ENCODE measurements at places on chromosomes 11 and 22.

DNA sequence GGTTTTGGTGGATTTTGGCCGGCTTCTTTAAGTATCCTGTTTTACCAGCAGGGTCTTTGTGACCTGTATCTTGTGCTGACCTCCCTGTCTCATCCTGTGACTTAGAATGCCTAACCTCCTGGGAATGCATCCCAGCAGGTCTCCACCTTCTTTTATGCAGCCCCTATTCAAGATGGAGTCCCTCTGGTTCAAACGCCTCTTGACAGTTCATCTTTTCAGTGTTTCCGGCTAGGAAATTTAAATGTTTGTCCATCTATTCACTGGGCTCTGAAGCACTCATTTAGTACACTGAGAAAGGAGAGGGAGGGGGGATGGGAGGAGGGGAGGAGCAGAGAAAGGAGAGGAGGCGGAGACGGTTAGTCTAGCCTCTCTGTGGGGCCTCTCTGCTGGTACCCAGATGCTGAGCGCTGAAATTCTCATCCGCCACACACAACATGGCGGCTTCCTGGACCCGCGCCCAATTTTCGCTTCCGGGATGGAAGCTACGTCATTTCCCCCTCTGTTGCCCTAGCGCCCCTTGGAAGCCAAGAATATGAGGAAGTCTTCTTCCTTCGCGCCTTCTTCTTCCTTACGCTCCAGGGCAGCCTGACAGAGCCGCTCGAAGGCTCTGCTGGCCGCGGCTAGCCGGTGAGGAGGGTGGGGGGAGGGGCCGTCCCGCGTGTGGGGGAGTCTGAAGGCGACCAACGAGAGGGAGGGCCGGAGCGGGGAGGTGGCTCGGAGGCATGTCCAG, 69.0 kb upstream of the SYT13 start:
- H3K36me3 ChIP-seq = no peaks in the 10 kb centered on the region
- no peaks in the 10 kb centered on the region for H3K4me1 ChIP-seq
- peak; percentile 47 for DNase-seq
- peaks cover 28% of the 10 kb centered on the region for H3K27me3 ChIP-seq
- no peak overlapping the region for H3K4me3 ChIP-seq

GRCh38 chr22:20919718-20920117, 2.5 kb downstream of the CRKL start:
- no peaks in the 10 kb centered on the region for H3K36me3 ChIP-seq
- peaks cover 6% of the 10 kb centered on the region for H3K4me1 ChIP-seq
- H3K27me3 ChIP-seq = no peaks in the 10 kb centered on the region

DNA sequence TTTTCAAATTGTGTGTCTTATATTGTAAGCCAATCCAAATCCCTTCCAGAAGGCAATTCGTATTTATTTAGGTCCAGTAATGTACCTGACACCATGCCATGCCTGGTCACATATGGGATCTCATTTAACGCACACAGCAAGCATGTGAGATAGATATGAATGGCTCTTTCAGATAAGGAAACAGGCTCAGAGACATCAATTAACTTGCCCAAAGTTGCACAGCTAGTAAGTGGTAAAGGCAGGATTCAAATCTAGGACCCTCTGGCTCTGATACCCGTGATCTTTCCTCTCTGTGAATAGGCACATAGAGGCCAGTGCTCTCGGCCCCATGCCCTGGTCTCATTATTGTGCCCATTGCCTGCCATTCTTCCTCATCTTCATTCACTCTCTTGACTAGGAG, 34.3 kb downstream of the KCNJ4 start:
- no peaks in the 10 kb centered on the region for H3K4me1 ChIP-seq
- DNase-seq = no peak

- H3K4me3 ChIP-seq = no peak overlapping the region
- H3K27ac ChIP-seq = no peak overlapping the region
- H3K4me1 ChIP-seq = peaks cover 4% of the 10 kb centered on the region
- H3K36me3 ChIP-seq = peaks cover 8% of the 10 kb centered on the region
- DNase-seq = no peak
These were observed 4.0 kb downstream of the THRSP start for GRCh38 chr11:78067704-78068103.

DNA sequence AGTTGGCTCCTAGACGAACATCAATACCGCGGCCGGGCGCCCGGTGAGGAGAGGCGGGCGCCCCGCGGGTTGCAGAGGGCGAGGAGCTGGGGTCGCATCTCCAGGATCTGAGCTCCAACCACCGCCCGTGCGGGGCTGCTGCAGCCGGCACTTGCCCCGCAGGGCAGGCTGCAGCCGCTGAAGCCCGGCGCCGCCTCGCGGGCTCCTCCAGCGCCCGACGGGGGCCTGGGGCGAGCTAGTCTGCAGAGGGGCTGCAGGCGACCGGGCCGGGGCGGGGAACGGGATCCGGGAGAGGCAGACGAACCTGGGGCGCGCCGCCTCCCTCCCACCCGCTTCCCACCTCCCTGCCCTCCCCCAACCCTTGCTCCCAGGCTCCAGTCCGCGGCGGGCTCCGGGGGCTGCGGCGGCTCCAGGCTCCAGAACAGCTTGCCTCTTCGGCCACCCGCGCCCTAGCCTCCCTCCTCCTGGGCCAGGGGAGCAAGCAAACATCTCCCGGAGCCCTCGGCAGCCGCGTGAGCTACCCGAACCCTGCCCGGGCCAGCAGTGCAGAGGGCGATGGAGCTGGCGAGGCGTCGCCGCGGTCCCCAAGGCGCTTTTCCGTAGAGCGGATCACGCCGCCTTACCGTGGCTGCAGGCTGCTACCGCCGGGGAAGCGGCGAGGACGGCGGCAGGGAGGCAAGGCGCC, 802 bp downstream of the TENM4 start:
- no peak overlapping the region for H3K27ac ChIP-seq
- peak; percentile 8 for DNase-seq
- peaks cover 54% of the 10 kb centered on the region for H3K27me3 ChIP-seq
- H3K4me3 ChIP-seq = no peak overlapping the region

DNA sequence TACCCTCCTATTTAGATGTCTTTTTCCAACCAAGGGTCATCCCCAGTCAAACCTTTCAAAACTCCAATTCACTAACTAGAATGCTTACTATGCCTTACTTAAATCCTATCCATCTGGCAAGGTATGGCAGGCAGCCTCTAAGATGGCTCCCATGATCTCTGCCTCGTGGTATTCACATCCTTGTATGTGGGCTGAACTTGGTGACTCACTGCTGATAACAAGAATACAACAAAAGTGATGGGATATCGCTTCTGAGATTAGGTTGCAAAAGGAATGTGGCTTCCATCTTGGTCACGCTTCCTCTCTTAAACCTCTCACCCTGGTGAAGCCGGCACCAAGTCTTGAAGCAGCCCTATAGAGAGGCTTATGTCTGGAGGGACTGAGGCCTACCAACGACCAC, 29.6 kb upstream of the UPB1 start:
- H3K4me3 ChIP-seq = no peak overlapping the region
- peak overlapping the region; percentile 76 for H3K27ac ChIP-seq
- H3K36me3 ChIP-seq = no peaks in the 10 kb centered on the region
- no peaks in the 10 kb centered on the region for H3K27me3 ChIP-seq
